ENCODE measurements at places on chromosomes 6 and 20.

GRCh38 chr6:116387374-116387773 lies 16.6 kb downstream of the DSE start:
- DNase-seq = peak; percentile 73

GRCh38 chr20:4635781-4636180 lies 85.9 kb upstream of the PRND start:
- DNase-seq = no peak

DNA sequence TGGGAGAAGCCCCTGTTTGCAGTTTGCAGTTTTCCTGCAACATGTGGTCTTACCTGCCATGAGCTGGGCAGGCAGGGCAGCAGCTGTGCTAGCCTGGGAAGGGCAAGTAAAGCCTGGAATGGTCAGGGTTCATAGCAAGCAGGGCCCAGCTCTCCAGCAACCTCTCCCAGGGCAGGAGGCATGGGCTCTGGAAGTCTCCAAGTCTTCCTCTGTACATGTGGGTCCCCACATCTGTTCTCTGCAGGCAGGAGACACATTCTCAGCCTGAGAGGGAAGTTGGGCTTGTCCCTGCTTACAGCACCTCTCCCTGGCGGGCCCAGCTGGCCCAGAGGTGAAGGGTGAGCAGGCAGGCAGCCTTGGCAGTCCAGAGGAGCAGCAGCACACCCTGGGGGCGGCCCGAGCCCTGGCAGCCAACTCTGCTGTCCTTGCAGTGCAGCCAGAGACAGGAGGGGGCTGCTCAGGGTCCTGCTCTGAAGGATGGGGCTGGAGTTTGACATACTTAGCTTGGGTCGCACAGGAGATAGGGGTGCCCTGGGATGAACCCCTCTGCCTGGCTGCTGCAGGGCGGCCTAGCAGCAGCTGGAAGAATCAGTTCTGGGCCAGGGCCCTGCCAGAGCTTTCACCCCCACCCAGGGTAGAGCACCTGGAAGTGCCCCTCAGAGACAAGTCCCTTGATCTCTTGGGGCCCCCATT lies 176.0 kb downstream of the MRPL14 start:
- DNase-seq = peak; percentile 23

DNA sequence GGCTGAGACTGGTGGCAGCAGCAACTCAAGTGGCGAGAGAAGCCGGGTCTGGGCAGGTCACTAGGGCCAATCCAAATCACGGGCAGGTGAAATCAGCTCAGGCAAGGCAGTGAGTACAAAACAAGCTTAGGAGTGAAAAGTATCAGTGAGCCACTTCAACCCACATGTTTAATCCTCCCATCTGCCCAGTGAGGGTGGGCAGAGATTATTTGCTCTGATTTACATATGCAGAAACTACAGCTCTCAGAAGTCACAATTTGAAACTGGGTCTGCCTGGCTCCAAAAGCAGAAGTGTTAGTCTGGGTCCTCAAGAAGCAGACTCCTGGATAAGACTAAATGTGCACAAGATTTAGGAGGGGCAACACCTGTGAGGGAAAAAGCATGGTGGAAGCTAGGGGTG lies 173.7 kb upstream of the LRFN2 start:
- DNase-seq = no peak

GRCh38 chr6:30887901-30888815 lies 3.8 kb downstream of the DDR1 start:
- no peak for DNase-seq

DNA sequence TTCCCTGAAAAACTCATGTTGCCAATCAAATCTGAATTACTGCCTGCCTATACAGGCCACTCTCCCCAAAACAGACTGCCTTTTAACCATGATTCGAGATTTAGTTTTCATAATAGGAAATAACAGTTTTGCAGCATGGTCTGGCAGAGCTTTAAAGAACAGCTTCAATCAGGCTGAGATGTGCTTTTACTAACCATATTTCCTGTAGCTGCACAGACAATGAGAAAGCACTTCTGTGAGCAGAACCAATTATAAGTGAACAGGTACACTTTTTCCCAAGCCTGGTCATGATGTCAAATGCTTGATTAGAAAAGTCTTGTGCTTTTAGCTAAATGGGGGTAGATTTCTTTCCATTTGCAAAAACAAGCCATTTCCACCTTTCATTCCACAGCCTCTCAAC lies 108.2 kb downstream of the THEMIS start:
- DNase-seq = no peak

DNA sequence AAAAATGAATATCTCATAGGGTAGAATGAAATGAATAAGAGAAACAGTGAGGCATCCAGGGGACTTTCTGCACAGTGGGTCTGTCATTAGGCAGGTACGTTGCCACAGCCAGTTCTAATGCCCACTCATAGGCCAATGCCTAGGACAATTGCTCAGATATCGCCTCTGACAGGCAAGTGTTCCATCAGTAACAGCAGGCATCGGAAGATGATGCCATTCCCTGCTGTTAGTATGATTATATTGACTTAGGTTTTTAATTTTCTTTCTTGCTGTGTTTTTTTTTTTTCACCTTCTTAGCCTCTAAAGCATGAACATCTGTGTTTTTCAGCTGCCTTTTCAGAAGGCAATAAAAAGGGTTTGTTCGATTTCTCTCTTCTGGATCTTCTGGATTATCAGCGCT lies 90.7 kb downstream of the PRL start:
- no peak for DNase-seq

- DNase-seq = no peak
Observed at GRCh38 chr20:58718729-58719128, 26.1 kb downstream of the NPEPL1 start.

DNA sequence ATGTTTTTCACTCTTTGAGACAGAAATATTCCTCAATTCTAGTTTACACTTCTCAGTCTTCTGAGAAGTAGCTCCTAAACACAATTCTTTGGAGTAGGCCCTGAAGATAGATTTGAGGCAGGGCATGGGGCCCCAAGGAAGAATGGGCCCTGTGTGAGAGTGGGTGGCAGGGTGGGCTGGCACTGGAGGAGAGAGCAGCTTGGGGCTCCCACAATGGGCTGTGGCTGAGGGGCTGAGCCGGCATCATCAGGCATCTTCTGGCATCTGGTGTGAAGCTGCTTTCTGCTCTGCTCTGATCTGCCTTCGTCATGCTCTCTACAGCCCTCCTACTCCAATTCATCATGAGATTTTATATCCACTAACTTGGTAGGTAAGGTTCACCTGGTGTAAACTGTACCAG lies 88.2 kb downstream of the CDH26 start:
- DNase-seq = no peak
